Fibroblast of skin of left biceps (primary cell): ENCODE measurements at places on chromosomes 3 and 15.

DNA sequence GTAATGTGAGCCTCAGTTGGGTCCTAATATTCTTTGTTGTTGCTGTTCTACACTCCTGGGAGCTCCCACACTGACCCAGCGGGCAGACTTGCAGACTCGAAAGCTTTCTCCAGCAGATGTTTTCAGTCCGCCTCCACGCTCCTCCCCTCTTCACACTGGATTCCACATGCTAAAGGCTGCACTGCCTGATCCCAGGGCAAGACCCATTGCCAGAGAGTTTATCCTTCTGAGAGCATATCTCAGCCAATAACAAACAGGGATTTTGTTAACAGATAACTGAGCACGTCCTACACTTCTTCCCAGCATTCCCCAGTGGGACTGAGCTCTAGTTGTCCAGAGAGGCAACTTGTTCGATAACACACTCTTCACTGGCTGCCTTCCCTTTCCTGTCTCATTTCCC is 8.0 kb upstream of the COL6A6 start:
- DNase-seq = no peak

GRCh38 chr15:39251413-39252133 is 329.3 kb upstream of the THBS1 start:
- DNase-seq = no peak

GRCh38 chr15:83358972-83359564 is 74.6 kb upstream of the BNC1 start:
- no peak for DNase-seq

GRCh38 chr3:101133652-101134051 is 140.4 kb upstream of the ABI3BP start:
- DNase-seq = no peak

DNA sequence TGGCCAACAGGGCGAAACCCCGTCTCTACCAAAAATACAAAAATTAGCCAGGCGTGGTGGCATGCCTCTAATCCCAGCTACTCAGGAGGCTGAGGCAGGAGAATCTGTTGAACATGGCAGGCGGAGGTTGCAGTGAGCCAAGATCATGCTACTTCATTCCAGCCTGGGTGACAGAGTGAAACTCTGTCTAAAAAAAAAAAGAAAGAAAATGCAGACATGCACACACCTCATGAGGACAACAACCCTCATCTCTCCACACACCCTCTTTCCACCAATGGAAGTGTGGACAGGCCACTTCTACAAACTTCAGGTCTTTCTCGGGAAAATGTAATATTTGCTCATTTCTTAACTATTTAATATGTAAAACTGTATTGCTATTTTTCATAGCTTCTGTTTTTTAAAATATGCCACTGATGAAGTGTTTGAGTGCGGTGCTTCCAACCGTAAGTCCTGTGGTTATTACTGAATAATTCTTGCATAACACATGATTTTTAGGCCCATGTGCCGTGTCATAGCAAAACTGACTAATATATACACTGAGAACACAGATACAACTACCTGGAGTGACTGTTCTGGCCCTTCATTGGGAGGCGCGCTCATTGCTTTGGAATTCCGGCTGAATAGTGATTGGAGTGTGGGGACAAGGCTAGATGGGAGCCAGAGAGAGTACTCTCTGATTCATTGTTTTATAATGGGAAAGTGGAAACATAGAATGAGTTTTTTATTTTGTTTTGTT is 23.1 kb downstream of the LRRC31 start:
- peak; percentile 45 for DNase-seq

DNA sequence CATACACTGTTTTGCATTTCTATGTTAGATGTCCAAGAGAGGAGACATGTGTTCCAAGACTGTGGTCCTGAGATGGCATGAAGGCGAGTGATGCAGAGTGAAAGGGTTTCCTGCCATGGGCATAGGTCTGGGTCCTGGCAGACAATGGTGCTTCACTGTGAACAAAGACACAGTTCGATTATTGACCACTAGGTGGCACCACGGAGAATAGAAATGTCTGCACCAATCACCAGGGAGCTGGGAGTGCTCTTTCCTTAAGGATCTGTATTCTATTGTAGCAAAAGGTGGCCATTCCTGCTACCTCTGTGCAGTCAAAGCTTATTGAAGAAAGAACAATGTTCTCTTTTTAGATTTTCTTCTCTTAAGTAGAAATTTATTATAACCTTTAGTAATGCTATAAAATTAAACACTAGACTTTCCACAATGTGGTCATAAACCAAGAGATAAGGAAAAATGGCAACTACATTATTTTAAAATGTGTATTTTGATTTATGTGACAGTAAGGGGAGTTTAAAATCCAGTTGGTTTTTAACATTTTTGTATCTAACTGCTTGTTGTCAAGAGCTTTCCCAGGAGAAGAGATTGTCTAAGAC is 88.7 kb downstream of the GABRG3 start:
- DNase-seq = peak; percentile 6

DNA sequence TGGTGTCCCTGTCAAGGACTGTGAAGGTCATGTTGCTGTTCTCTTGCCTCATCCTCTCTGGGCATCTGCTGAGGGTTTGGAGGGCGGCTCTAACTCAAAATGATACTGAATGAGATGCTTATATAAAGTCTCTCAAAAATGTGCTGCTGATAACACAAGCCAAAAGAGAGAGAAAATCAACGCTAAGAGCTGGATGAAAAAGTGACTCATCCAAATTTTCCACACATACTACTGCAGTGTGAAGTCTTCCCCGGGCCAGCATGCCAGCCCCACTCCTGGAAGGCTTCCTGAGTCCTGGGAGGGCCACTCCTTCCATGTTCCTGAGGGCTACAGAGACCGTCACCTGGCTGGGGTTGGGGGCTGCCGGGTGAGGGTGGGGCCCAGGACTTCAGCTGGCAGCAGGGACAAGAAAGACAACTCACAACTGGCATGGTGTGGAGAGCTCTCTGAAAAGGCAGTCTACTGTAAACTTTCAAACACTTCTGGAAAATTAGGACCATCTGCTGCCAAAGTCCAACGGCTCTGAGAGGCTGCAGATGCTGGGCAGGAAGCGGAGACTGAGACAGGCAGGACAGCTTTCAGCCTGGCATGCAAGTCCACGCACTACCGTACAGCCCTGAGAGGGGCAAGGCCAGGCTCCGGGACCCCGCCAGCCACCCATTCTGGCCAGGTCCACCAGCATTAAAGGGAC is 200.3 kb downstream of the ADAMTS17 start:
- no peak for DNase-seq

DNA sequence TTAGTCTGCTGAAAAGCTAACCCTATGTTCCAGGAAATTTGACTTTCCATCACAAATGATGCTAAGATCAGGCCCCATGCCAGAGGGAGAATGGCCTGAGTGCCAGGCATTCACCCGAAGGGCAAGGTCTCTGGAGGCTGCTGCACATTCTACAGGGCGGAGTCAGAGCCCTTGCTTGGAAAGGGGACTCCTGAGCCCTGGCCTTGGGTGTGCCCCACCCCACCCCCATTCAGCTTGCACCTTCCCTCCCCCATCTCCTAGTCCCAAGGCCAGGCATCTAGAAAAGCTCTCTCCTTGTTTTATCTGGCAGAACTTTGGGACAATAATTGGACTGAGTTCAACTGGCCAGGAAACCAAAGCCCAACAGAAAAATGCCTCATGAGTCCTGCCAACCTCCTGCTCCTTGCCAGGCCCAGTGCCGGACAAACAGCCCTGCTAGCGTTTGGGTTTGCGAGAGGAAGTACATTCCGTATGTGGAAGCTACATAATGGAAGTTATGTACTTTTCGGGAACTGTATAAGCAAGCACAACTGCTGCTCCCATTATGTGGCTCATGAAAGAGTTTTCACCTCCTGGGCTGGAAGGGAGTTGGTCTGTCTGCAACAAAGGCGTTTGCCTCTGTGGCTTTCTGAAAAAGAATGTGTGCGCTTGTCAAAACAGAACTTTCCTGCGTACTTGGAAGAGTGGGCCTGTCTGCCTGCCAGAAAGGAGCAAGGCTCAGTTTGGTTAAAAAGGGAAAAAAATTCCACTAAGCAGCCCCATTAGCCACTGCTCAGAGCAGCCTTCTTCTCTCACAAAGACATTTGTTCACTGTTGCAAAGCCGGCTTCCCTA is 321.5 kb upstream of the CTNNB1 start:
- DNase-seq = peak; percentile 13

- no peak for DNase-seq
Observed at GRCh38 chr3:151553888-151554287, 93.0 kb upstream of the IGSF10 start.

- DNase-seq = no peak
Observed at GRCh38 chr3:152899306-152899705, 64.4 kb downstream of the P2RY1 start.
